Stimulated activated CD4-positive, alpha-beta T cell treated with anti-CD3 and anti-CD28 coated beads, TNF-alpha, amount 100 ng/mL, for 4 hours (primary cell): ENCODE measurements at places on chromosomes 2 and 18.

GRCh38 chr2:86027196-86027921 lies 78.3 kb downstream of the POLR1A start:
- no peak for DNase-seq

GRCh38 chr2:11925295-11926066 lies 179.0 kb downstream of the LPIN1 start:
- no peak for DNase-seq

- DNase-seq, result no peak
Observed at GRCh38 chr2:184336688-184337087, 261.6 kb upstream of the ZNF804A start.

GRCh38 chr2:98467082-98467536 lies 22.5 kb downstream of the INPP4A start:
- DNase-seq, result no peak

DNA sequence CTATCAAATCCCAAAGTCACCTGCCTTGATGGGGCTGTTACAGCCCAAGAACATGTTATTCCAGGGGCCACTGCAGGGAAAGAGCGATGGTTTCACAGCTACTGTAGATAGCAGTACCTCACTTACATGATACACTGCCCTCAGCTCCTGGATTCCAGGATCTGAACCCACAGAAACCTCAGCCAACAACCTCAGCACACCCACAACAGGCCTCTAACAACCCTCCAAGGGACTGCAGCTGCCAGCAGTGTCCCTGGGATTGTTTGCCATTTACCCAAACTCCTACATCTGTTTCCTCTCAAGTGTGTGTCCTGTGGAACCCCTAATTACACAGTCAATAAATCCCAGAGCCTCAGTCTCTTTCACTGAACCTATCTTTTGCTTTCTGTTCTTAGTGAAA lies 28.2 kb downstream of the OSBPL1A start:
- DNase-seq, result no peak

- DNase-seq, result no peak
Observed at GRCh38 chr2:71683070-71683469, 229.7 kb downstream of the DYSF start.

DNA sequence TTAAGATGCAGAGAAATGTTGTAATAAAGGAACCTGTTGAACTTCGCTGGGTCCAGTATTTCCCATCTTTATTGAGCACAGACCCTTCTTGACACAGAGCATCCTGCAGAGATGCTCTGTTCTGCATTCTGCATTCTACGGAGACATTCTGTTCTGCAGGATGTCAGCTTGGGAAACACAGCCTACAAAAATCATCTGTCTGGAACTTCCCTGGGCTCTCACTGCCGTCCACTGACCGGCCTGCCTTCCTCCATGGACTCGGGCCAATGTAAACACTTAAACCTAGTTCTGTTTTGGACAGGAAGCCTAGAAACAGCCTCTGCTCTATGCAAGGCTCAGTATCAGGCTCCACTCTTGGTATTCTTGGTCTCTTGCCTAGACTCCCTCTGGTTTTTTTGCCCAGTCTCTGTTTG lies 90.0 kb upstream of the PPP1CB start:
- no peak for DNase-seq

DNA sequence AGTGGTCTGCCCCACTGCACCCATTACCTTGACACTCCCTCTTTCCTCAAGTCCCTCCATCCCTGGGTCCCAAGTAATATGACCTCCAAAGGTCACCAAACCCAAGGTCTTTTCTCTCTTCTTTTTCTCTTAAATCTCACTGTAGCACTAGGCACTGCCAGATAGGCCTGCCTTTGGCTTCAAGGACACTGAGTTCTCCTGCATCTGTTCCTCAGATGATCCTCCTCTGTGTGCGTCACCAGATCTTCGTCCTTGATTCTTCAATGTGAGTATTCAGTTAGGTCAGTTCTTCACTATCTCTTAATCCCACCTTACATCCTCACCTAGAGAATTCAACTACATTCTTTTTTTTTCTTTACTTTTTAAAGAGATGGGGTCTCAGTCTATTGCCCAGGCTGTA lies 249.2 kb downstream of the NBAS start:
- DNase-seq, result no peak

GRCh38 chr2:234982096-234982834 lies 30.4 kb downstream of the SH3BP4 start:
- DNase-seq, result no peak

GRCh38 chr2:44807201-44808025 lies 134.1 kb upstream of the SIX3 start:
- no peak for DNase-seq

DNA sequence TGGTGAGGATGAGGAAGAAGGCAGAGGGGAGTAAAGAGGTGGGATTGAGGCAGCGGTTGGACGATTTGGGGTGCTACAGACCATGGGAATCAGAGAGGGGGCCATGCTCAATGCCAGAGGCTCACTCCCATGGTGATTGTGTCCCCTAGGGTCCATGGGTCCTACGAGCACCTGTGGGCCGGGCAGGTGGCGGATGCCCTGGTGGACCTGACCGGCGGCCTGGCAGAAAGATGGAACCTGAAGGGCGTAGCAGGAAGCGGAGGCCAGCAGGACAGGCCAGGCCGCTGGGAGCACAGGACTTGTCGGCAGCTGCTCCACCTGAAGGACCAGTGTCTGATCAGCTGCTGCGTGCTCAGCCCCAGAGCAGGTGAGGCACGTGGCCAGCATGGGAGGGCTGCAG lies 5.2 kb downstream of the CAPN10 start:
- no peak for DNase-seq
